Hematopoietic multipotent progenitor cell treated with erythropoietin and hydrocortisone succinate and interleukin-3 and kit ligand, for 4 days (in vitro differentiated cells): ENCODE measurements at places on chromosomes 4 and X.

DNA sequence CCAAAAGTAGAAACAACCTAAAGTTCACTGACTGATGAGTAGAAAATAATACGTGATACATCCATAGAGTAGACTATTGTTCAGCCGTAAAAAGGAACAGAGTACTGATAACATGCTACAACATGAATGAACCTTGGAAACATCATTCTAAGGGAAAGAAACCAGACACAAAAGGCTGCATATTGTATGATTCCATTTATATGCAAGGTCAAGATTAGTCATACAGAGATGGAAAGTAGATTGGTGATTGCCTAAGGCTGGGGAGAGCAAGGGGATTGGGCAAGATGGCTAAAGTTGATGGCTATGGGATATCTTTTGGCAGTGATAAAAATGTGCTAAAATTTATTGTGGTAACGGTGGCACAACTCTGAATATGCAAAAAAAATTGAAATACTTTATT is 209.1 kb downstream of the RELL1 start:
- peak; percentile 5 for DNase-seq

GRCh38 chr4:189092581-189092980 is 848.1 kb upstream of the FRG1 start:
- DNase-seq: no peak

- no peak for DNase-seq
These were observed 28.6 kb upstream of the LSM6 start for GRCh38 chr4:146146918-146147317.

- no peak for DNase-seq
These were observed 12.0 kb downstream of the ADAMTS3 start for GRCh38 chr4:72557021-72557420.

- peak; percentile 87 for DNase-seq
These were observed 250.5 kb downstream of the TECRL start for GRCh38 chr4:64158648-64159326.
